ENCODE measurements at places on chromosomes 1 and 21.

DNA sequence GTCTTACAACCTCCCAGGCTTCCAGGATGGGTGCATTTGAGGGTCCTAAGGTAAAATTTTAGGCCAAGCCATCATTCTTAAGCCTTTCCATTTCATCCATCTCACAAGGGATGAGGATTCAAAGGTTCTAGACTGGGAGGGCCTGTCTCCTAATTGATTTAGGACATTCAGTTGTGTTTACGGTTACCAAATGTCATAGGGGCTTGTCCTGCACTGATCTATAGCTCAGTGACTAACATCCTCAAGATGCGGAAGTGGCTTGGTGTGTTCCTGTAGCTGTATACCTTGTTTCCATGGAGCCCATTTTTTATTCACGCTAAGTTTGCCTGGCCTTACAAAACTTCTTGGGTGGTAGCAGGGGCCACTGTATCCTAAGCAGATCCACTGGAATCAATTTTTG is 52.8 kb downstream of the DUSP10 start:
- no peak for DNase-seq

DNA sequence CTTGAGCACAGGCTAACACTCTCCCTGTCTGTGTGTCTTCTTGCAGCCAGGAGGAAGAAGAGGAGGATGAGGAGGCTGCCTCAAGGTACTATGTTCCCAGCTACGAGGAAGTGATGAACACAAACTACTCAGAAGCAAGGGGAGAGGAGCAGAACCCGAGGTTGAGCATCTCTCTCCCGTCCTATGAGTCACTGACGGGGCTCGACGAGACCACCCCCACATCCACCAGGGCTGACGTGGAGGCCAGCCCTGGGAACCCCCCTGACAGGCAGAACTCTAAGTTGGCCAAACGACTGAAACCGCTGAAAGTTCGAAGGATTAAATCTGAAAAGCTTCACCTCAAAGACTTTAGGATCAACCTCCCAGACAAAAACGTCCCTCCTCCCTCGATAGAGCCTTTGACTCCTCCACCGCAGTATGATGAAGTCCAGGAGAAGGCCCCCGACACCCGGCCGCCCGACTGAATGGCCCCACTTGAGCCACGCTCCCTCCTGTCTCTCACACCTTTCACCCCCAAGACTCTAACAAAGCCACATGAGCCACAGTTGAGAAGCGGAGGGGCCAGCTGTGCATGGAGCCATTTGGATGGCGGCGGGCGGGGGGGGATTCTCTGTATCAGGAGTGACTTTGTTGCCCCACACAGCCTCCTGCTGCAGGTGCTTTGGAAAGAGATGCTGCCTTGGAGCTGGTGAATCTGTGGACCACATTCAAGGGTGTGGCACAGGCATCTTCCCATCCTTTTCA is 27.6 kb upstream of the FHAD1 start:
- DNase-seq: no peak

DNA sequence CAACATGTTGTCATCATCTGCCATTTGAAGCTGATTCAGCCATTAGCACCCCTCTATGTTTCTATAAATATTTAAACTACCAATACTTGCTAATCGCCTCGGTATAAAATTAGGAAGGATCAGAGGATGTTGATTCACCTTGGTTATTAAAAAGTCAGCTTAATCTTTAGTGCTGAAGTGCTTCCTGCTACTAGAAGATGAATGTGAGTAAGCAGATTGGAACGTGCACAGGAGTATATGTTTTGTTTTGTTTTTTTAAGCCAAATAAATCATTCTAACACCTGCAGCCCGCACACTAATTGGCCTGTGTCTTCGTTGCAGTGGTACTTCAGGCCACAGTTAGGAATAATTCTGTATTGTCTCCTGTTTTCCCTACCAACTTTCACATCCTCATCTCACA is 485.7 kb downstream of the AJAP1 start:
- DNase-seq: no peak

GRCh38 chr1:64136752-64137411 is 66.5 kb upstream of the UBE2U start:
- no peak for DNase-seq

DNA sequence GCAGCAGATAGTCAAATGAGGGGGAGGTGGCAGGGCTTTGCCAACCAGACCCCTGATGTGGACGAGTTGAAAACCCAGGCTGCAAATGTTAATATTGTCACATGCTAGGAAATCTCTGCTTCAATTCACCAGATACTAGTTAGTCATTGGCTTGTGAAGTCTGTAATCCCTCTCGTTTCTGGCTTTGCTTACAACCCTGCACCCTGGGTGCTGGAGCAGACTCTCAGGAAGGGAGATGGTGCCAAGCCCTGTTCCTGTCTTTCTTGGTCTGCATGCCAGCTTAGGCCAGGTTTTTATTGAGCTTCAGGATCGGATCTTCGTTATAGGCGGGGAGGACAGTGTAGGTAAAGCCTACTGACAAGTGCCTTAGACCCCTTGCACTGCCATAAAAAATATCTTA is 53.3 kb downstream of the MDM4 start:
- DNase-seq: no peak

- DNase-seq: no peak
These were observed 5.5 kb upstream of the ANKRD35 start for GRCh38 chr1:145891143-145891542.

GRCh38 chr1:45541193-45541592 is 9.4 kb upstream of the AKR1A1 start:
- no peak for DNase-seq

DNA sequence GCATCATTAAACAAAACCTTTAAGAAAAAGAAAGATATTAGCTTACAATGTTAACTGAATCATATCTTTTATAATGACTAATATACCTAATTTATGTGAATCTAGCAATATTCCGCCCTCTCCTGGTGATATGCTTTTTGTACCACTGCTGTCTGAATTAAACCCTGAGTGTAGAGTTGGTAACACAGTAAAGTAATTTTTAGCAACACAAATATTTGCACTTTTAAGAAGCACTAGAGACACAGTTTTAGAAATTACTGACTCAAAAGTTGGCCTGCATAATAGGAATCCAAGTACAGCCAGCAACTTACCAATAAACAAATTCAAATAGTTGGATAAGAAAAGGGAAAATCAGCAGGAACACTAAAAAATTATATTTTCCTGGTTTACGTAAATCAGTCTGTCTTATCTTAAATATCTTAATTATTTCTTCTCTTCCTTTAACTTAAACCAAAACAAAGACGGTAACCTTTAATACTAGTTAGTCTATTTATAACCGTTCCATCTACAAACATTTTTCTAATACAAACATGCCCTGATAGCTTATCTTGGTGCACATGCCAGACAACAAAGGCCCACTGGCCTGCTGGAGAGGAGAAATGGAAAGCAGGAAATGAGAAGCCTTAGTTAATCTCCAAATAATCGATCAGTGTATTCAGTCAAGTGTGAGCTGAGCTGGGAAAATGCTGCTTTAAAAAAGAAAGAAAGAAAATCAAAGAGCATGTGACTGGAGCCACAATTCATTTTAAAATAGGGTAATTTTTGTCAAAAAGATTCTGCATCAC is 246.0 kb downstream of the RERE start:
- no peak for DNase-seq

DNA sequence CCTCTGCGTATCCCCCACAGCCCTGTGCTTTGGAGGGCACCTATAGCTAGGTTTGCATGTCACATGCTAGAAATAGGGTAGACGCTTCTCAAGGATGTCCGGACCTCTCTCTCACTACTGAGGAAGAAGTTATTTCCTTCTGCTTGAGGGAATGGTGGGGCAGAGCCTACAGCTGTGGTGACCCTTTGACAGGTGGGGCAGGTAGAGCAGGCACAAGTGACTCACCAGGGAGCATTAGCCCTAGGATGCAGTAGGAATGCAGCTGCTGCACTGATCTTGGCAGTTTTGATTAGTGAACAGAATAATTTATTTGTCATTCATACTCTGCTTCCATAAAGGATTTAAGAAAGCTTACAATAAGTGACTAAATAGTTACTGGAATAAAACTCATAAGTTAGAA is 129.6 kb upstream of the HOOK1 start:
- no peak for DNase-seq

GRCh38 chr21:21968810-21969209 is 970.6 kb downstream of the NCAM2 start:
- DNase-seq: no peak

DNA sequence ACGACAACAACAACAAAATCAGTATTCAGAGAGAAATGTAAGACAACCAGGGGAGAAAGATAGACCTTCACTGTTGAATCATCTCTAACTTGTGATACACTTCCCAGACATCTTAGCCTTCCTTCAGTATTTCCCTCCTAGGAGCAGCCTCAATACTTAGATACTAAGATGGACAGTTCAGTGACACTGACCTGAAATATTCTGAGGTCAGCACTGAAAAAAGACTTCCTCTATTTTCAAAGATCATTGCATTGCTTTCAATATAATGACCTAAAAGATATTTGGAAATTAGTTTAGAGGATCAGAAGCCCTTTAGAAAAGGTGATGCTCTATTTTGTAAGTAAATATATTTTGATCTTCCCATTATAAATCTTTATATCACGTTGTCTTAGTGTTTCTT is 101.0 kb downstream of the MRPL39 start:
- no peak for DNase-seq

DNA sequence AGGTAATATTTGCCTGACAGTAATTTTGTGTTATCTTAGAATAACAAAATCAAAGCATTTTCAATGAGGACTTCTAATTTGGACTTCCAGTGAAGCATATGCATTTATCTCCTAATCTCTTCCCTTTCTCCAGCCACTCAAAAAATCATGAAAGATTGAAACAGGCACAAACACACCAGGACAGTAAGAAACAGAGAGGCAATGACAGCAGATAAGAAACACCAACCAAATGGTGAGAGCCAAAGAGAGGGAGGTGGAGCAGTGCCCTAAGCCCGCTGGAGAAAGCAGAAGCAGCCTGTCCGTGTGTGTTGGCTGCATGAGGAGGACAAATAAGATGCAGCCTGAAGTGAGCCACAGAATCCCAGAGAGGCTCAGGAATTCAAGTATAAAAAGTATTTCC is 39.0 kb downstream of the SLC44A3 start:
- DNase-seq: no peak

DNA sequence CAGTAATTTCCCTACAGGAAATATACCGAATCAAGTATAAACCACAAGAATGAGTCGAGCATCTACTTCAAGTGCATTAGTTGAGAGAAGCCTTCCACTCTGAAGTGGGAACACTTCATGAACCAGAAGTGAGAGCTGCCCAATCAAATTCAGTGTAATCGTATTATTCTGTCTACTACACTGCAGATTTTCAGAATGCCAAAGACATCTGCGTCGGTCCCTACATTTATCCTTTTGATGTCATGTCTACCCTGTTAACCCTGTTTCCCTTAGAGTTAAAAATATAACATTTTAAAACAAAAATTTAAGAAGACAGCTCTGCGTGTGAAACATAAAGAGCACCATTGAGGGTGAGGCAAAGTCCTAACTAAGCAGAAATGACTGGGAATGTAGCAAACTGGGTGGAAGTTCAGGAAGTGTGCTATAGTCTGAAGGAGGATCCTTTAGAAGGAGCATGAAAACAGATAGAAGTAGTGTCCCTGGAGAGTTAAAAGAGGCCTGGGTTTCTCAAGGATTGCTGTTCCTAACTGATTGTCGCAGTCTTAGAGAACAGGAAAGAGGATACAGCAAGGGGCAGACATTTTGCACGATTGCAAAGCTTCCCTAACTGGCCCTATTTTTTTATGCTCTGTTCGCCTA is 291.2 kb downstream of the PTPRC start:
- no peak for DNase-seq

- no peak for DNase-seq
These were observed 79.7 kb upstream of the RUNX3 start for GRCh38 chr1:25009671-25010262.

GRCh38 chr1:95407131-95407885 is 173.3 kb downstream of the RWDD3 start:
- DNase-seq: no peak

GRCh38 chr1:186740324-186740723 is 60.1 kb upstream of the PTGS2 start:
- no peak for DNase-seq

DNA sequence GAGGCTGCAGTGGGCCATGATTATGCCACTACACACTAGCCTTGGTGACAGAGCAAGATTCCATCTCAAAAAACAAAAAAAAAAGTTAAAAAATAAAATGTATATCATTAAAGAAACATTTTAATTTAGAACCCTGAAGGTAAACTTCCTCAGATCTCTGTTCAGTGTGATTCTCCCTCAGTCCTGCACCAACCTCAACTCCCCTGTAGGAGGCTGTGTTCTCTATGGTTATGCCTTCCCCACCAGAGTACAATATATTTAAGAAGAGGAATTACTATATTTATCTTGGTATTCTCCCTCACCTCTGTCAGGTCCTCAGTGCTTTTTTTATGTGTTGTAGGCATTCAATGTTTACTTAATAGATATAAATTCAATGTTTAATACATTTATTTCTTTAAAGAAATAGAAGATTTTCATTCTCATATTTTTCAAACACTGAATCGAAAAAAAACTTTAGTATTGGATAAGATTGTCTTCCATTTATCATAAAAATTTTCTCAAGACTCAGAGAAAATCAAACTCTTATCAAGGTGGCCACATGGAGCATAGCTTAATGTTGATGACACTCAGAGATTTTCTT is 4.8 kb upstream of the LRRC8B start:
- no peak for DNase-seq

DNA sequence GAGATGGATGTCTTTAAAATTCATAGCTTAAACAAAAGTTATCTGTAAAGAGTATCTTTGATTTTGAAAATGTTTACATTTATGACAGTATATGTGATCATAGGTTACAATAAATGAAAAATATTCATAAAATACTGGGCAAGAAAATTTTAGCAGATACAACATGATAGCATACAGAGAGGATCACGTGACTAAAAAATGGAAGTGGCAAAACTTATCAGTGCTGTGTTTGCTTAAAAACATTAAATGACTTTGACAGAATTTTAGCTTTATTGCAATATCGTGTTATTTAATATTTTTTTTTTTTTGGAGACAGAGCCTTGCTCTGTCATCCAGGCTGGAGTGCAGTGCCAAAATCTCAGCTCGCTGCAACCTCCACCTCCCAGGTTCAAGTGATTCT is 2294.1 kb downstream of the NCAM2 start:
- no peak for DNase-seq

- DNase-seq: no peak
These were observed 39.0 kb downstream of the ZZZ3 start for GRCh38 chr1:77643456-77643855.

- DNase-seq: no peak
These were observed 56.3 kb upstream of the NEK2 start for GRCh38 chr1:211731456-211732292.

- DNase-seq: no peak
These were observed 491.0 kb downstream of the MATN1 start for GRCh38 chr1:30232288-30232899.
